ENCODE measurements at places on chromosomes 11 and 22.

DNA sequence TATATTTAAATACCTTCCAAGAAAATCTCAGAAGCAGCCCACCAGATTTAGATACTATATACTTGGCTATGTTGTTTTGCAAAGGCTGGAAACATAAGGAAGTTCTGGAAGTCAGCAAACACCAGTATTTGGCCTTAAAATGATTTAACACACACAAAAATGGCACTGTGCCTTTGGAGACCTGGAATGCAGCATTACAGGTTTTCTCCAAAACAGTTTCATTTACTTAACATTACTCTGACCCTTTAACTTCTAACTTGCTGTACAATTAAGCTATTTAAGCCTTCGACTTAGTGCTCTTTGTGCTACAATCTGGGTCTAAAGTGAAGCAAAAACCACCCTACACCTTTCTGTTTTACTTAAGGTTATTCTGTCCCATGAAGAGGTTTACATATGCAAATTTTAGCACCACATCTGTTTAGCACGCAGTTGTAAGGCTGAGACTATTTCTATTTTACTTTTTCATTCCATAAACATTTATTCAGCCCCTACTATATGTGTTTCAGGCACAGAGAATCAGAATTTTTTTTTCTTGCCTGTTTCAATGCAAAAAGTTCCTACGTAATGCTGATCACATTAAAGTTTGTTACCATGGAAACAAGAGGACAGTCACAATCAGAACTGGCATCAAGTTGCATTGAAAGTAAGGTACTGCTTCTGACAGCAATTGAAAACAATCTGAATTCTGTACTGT lies 70.3 kb downstream of the MAML2 start:
- DNase-seq: no peak

GRCh38 chr11:94400839-94401772 lies at the start of gene GPR83:
TSS of gene GPR83 (minus strand) at chr11:94401419. CDS start at chr11:94401247, 172 bp downstream.
- no peak for DNase-seq

DNA sequence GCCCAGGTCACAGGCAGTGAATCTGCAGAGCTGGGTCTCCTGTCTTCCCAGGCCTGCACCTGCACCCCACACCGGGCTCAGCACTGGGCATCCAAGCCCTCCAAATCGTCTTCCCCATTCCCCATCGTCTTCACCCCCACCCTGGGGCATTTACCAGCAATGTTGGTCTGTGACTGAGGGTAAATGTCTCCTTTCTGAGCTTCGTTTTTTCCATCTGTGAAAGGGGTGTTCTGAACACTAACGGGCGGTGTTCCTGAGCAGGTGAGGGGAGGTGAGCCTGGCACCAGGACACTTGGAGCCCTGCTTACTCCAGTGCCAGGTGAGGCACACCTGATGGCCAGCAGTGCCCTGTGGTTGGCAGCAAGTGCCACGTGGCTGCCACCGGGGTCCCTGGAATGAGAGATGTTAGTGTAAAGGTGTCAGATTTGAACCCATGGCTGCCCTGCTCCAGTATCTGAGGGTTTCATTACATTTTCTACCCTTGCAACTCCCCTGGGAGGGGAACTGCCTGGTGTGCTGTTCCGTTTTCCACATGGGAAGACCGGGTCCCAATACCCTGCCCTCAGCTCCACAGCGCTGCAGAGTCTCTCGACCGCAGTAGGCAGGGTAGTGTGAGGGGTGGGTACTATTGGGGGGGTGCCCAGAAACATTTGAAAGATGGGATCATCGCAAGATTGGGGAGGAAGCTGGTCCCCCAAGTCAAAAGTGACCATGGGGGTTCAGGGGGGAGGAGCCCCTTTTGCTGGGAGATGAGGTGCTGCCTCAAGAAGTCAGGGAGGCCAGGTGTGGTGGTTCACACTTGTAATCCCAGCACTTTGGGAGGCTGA lies 2.0 kb downstream of the CDC42EP1 start:
- DNase-seq: no peak

DNA sequence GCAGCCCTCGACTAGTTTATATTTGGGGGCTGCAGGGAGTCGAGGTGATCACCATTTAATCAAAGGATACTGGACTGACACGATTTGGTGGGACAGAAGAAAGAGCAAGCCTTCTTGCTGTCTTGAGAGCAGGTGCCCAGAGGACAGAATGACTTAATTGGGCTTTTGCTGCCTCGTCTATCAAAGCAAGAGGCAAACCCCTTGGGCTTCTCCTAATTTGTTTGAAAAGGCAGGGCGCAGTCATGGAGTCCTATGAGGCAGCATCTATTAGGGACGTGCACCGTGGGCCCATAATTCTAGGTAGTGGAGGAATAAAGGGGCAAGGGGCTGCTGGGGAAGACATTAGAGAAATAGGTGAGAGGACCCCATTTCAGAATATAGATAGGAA lies 1411.3 kb downstream of the TBC1D22A start:
- no peak for DNase-seq

GRCh38 chr11:102194990-102195389 lies 84.7 kb downstream of the YAP1 start:
- no peak for DNase-seq

GRCh38 chr11:60914633-60915247 lies 782 bp downstream of the TMEM109 start:
- DNase-seq: no peak

- DNase-seq: no peak
Measured at GRCh38 chr11:4891996-4892640, 10.4 kb downstream of the OR51T1 start.

GRCh38 chr11:79392161-79392560 lies 48.7 kb downstream of the TENM4 start:
- no peak for DNase-seq

DNA sequence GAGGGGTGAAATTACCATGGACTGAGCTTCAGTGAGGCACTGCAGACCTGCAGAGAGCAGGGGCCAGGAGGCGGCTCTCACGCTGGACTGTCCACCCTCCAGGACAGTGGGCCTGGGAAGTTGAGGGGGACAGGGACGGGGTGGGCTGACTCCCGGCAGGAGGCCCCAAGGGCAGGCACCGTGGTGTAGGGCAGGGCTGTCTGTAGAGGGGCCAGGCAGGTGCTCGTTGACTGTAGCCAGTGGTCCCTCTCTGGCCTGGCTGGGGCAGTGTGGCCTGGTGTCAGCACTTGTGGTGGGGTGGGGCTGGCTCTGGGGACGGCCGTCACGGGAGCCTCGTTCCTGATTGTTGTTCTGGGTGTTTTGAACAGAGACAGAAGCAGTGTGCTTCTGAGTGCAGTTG lies 46.4 kb downstream of the MUC6 start:
- DNase-seq: no peak

DNA sequence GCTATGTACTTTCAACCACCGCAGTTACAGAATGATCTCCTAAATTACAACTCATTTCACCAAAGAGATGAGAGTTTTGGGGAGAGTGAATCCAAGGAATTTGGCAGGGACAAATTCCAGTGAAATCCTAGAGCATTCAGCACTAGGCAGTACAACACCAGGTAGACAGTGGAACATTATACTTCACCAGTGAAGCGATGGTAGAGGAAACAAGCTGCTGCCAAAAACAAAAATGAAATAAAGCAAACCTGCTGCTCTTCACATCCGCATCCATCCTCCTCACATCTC lies 16.9 kb downstream of the SMCO4 start:
- no peak for DNase-seq

DNA sequence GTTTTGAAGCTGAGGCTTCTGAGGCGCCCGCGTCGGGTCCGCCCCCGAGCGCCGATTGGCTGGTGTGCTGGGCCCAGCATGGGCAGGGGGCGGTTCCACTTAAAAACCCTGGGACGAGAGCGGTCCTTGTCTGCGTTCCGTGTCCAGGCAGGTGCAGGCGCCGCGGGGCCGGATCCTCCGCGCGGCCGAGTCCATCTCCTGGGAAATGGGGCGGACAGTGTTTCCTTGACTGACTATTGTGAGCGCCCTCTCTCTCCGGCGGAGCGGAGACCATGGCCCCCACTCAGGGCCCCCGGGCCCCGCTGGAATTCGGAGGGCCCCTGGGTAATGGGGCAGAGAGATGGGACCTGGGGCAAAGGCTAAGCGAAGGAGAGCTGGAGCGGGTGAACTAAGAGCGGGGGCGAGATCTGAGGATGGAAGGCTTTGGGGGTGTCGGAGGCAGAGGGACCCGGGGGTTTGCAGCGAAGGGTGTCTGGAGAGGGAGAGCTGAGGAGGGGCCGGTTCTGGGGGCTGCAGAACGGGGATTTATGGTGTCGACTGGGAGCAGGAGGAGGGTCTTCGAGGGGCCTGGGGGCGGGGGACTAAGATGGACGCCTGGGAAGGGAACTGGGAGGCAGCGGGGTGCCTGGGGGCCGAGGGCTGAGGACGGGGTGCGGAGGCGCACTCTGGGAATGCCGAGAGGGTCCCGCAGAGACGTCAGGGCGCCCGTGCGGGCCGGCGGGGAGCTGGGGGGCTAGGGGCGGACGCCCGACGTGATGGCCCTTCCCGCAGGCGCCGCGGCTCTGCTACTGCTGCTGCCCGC lies at the start of gene TM7SF2:
TM7SF2 (plus strand) TSS at position 129 of the 802 bp plus-strand sequence; CDS start at position 273, 144 bp downstream.
- DNase-seq: peak; percentile 84

- DNase-seq: no peak
Measured at GRCh38 chr11:94271885-94272372, 32.5 kb upstream of the IZUMO1R start.

DNA sequence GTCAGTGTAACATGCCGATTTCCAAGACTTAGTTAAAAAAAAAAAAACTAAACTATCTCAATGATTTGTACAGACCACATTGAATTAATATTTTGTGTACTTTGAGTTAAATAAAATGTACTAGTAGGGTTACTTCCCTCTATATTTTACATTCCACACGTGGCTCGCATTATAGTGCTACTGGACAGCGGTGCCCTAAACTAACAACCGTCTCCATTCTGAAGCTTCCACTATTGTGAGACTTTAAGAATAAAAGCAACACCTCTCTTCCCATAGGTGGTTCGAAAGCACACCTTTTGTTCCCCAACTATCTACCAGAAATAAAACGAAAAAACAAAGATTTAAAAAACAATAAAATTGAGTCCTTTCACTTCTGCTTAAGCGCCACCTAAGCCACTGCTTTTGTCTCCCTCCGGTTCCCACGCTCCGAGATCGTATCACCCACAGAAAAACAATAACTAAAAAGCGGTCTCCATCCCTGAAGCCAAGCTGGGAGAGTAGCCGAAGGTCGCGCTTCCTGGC lies 380 bp upstream of the TTC17 start:
- DNase-seq: no peak

- DNase-seq: no peak
Measured at GRCh38 chr11:1292644-1293618, 16.5 kb downstream of the TOLLIP start.

DNA sequence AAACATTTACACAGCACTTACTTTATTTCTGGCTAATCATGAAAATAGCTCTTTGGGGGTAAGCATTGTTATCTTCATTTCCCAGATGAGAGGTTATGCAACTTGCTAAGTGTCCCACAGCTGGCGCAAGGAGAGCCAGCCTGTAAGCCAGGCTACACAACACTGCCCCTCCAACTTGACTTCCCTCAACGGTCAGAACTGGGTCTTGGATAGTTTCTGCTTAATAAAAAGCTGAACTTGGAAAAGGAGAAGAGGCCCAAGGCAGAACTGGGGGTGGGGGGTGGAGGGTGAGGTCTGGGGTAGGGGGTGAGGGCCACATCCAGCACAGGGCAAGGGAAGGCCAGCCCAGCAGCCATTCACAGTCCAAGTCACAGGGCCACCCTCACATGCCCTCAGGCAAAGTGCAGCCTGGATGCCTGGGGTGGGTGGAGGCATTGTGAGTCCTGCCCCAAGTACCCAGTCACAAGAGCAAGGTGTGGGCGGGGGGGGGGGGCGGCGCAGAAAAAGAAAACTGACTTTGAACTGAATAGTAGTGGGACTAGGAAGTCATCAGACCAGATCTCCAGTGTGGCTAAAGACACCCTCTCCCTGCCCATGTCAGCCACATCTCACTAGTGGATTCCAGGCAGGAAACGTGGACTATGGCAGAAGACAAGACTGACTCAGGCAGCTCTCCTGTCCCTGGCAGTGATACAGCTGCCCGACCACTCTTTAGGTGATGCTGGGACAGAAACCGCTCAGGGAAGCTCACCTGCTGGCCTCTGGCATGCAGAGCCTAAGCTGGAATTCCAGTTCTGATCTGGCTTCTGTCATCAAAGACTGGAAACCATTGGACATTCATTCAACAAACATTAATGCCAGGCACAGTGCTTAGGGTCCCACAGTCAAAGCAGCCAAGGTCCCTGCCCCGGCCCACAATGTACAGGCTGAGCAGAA lies 52.4 kb downstream of the PACSIN2 start:
- DNase-seq: no peak

GRCh38 chr22:40348025-40348658 lies 1.8 kb downstream of the ADSL start:
- DNase-seq: peak; percentile 36

- no peak for DNase-seq
Measured at GRCh38 chr11:74932797-74933196, 16.1 kb downstream of the XRRA1 start.

DNA sequence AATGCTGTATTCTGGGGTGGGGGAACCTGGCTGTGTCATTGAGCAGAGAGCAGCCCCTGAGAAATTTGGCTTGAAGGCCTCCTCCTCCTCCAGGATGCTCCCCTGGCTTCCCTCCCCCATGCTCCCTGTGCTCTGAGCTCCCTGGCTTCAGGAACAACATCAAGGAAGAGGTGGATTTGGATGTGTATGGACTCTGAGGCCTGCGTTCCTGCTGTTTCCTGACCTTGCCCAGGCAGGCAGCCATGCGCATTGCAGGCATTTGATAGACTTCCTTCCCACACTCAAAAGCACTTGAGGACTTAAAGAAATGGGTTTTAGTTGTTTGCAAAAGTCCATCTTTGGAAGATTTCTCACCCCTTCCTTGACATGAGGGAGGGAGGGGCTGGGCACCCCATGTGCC lies 1317.1 kb downstream of the BRD1 start:
- no peak for DNase-seq

DNA sequence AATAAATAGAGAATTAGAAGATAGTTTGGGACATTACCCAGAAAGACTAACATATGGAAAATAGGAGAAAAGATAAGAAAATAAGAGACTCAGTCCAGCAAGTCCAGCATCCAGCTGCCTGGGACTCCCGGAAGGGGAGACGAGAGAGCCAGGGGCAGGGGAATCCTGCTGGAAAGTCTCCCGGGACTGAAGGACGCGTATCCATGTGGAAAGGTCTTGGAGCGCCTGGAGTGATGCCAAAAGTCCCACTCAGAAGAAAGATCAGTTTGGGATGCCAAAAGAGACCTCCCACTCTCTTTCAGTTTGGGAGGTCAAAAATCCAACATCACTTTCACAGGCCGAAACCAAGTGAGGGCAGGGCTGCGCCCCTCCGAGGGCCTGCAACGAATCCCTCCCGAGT lies 30.7 kb downstream of the LRFN4 start:
- no peak for DNase-seq

- DNase-seq: no peak
Measured at GRCh38 chr11:125886997-125887372, 483 bp upstream of the HYLS1 start.

GRCh38 chr11:122398167-122398566 lies 257.4 kb upstream of the UBASH3B start:
- no peak for DNase-seq

GRCh38 chr11:33500861-33501479 lies 199.7 kb downstream of the C11orf91 start:
- no peak for DNase-seq
